Transverse colon (tissue), 4 donors: ENCODE measurements at places on chromosomes 6 and 20.

- no peak for DNase-seq
These were observed 76.3 kb downstream of the MTFR2 start for GRCh38 chr6:136173519-136174507.

- peak; percentile 34 for DNase-seq
These were observed 15.1 kb downstream of the WFDC2 start for GRCh38 chr20:45484676-45485075.

- peak; percentile 18 for DNase-seq
These were observed 521.6 kb downstream of the CD83 start for GRCh38 chr6:14638906-14639761.

DNA sequence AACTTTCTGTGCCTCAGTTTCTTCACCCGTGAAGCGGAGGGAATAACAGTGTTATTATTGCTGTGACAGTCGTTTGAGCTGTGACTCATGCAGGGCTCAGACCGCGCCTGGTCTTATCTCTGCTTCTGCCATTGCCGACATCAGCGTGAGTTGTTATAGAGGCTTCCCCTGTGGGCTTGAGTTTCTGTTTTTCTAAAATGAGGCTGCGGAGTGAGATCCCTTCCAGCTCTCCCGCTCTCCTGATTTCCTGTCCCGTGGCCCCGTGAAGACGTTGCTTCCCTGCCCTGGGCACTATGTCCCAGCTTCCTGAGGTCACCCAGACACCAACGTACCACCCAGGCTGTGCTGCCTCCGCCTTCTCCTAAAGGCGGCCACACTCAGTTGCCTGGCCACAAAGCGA lies 278.5 kb downstream of the BMP7 start:
- DNase-seq = no peak

- DNase-seq = no peak
These were observed 8.9 kb upstream of the TRIM38 start for GRCh38 chr6:25953733-25954132.

DNA sequence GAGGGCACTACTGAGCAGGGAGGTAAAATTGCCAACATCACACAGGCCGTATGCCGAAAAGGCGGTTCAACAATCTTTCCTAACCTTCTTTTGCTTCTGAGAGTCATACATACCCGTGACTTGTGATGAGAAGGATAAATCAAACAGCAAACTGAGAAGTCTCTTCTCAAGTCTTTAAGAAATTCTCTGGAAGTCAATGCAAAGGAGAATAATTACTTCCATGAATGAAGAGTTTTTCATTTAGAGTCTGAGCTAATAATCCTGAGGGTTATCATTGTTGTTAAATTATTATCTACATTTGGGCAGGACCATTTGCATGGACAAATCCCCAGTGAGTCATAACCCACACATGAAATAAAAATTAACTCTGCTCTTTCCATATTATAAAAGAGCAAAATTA lies 22.4 kb upstream of the ILRUN start:
- DNase-seq = no peak

GRCh38 chr20:51434026-51434425 lies 108.5 kb downstream of the NFATC2 start:
- no peak for DNase-seq

DNA sequence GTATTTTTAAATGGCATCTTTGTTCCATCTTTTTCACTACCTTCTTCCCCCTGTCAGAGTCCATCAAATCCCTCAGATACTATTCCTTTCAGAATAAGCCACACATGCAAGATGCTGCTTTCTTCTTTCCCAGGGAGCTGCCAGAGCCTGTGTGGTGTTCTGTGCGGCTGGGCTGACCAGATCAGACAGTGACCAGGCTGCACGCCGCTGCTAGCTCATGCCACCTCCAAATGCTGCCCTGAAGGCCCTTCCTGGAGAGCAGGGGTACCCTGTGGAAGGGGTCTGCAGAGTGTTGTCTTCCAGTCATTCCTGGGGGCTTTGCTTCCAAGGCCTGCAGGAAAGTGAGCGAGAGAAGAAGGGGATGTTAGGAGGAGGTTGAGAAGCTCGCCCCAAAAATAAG lies 179.1 kb upstream of the SUPT3H start:
- no peak for DNase-seq

GRCh38 chr6:2881423-2881822 lies 21.7 kb downstream of the SERPINB9 start:
- DNase-seq = no peak

GRCh38 chr6:33702345-33702977 lies 9.0 kb downstream of the UQCC2 start:
- peak; percentile 43 for DNase-seq

- no peak for DNase-seq
These were observed 92.5 kb upstream of the PDE10A start for GRCh38 chr6:165755583-165755982.
